Kidney (tissue), 22 donors: ENCODE measurements at places on chromosomes 1 and 21. TPM values are rescaled to one million over a fixed set of nuclear protein-coding genes. Genes with fewer than 3 reads are reported as not detected.

- no peak for DNase-seq
These were observed 74.0 kb upstream of the SAMSN1 start for GRCh38 chr21:14620152-14620551.

DNA sequence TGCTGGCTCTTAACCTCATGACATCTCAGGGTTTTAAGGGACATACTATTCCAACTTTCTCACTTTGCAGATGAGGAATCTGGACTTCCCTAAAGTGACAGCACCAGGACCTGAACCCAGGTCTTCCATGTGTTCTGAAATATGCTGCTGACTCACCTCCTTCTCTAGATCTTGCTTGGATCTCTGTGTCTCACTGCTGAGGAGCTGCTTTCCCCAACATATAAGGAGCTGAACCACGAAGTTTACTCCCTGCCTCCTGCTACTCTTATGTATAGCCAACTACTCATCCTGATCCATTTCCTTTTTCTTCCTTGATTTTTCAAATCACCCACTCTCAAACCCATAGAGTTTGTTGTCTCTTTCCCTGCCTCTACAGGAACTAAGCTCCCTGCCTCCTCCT, 38.2 kb downstream of the ALG14 start:
- DNase-seq: no peak

GRCh38 chr1:6634371-6635052, 9.8 kb downstream of the THAP3 start:
- peak; percentile 72 for DNase-seq

Gene SYPL2
- 6.7 TPM for total RNA-seq

Gene SLC45A1
- 1.8 TPM for total RNA-seq

- no peak for DNase-seq
These were observed 13.2 kb upstream of the BCAR3 start for GRCh38 chr1:93694819-93695218.

DNA sequence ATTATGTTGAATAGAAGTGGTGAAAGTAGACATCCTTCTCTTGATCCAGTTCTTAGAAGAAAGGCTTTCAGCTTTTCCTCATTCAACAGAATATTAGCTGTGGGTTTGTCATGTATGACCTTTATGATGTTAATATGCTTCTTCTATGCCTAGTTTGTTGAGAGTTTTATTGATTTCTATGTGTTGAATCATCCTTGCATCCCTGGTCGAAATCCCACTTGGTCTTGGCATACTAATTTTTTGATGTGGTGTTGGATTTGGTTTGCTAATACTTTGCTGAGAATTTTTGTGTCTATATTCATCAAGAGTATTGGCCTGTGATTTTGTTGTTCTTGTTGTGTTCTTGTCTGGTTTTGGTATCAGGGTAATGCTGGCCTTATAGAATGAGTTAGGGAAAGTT, 20.9 kb downstream of the CD55 start:
- DNase-seq: no peak

Gene S1PR1
- 51.6 TPM for total RNA-seq

GRCh38 chr1:7478809-7479499, 292.1 kb upstream of the VAMP3 start:
- peak; percentile 94 for DNase-seq

Gene MTARC1
- 11.0 TPM for total RNA-seq

Gene S100A7A
- not detected for total RNA-seq

DNA sequence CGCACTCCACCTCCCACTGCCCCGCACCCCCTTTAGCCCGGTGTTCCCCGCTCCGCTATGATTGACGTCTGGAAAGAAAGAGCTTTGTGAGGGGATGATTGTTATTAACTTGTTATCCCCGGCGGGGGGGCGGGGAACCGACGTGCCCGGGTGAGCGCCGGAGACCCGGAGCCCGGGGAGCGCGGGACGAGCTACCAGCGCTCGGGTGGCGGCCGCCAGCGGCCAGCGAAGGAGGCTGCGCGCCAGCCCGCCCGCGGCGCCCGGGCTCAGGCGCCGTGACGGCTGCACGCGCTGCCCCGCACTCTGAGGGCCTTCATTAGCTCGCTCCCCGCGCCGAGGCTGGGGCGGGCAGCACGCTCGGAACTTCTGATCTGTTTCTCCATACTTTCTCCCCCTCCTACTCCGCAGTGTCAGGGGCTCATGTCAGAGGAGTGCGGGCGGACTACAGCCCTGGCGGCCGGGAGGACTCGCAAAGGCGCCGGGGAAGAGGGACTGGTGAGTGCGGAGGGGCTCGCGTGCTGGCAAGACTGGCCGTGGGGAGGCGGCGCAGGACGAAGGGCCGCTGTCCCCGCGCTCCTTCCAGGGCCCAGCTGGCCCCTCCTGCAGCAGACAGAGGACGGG, 2.1 kb downstream of the LHX8 start:
- no peak for DNase-seq

Gene LIN28A
- total RNA-seq: not detected

GRCh38 chr1:114105421-114105979, 48.2 kb downstream of the SYT6 start:
- no peak for DNase-seq

Gene RNU1-1
- 8,605 TPM for total RNA-seq

Gene KCNE2
- total RNA-seq: not detected

Gene CFHR5
- total RNA-seq: not detected

GRCh38 chr1:59541161-59541560, 244.3 kb downstream of the FGGY start:
- no peak for DNase-seq
